Cortex of kidney (tissue), 1 donor: ENCODE measurements at places on chromosomes 1 and 21.

- no peak for DNase-seq
Observed at GRCh38 chr1:97870589-97870988, 50.2 kb downstream of the DPYD start.

GRCh38 chr21:41651406-41651805 is 115.4 kb downstream of the RIPK4 start:
- DNase-seq, result no peak

DNA sequence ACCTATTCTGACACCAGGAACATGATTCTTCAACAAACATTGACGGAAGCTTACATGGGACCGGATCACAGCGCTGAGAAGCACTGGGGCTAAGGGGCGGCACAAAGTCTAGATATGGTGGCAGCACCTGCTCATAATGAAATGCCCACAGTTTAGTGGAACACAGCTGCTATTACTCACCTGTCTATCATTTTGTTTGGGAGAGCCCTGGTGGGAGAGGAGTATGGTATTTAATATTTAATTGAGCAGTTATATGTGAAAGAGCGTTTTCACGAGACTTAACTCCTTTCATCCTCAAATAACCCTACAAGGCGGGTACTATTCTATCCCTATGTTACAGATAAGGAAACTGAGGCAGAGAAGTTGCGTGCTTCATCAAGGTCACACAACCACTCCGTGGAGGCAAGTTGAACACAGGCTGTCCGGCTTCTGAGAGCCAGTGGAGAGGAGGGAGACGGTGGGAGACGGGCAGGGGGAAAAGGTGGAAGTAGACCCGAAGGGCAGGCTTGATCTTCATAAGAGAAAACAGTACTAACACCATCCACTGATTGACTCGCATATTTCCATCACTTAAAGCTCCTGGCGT is 790 bp upstream of the TSNAX start:
- no peak for DNase-seq

- DNase-seq, result no peak
Observed at GRCh38 chr1:180133193-180133592, 21.5 kb upstream of the QSOX1 start.

GRCh38 chr1:109793089-109793485 is 29.4 kb upstream of the EPS8L3 start:
- DNase-seq, result no peak

- DNase-seq, result no peak
Observed at GRCh38 chr1:156895927-156896326, 2.4 kb downstream of the PEAR1 start.

DNA sequence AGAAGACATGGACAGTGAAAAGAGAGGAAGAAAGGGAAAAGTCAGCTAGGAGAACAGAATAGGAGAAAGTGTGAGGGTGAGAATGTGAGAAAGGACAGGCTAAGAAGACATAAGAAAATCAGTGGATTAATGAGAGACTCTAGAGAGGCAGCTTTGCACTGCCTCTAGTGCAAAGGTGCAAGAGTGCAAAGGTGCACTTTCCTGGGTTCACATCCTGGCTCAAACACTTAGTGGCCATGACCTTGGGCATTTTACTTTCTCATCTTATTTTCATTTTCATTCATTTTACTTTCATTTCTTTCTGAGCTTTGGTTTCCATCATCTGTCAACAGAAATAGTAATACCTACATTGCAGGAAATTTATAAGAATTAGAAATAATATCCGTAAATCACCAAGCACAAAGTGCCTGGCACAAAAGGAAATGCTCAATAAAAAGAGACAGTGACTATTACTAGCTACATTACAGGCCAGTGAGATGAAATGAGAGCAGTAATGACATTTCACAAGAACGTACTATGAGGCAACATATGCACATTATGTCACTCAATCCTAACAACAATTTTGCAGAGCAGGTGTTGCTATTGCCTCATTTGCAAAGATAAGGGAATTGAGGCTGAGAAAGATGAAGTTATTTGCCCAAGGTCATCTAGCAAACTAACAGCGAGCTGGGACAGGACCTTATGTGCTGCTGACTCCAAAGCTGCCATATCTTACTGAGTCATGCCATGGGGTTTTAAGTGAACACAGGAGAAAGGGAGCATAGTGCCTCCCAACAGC is 107.0 kb upstream of the TLR5 start:
- no peak for DNase-seq

GRCh38 chr1:199843861-199844260 is 183.6 kb upstream of the NR5A2 start:
- no peak for DNase-seq

GRCh38 chr1:64679177-64679576 is 65.7 kb upstream of the RAVER2 start:
- no peak for DNase-seq

GRCh38 chr1:98342566-98342965 is 319.0 kb upstream of the SNX7 start:
- no peak for DNase-seq

GRCh38 chr1:183517401-183517800 is 45.1 kb downstream of the SMG7 start:
- DNase-seq, result no peak

DNA sequence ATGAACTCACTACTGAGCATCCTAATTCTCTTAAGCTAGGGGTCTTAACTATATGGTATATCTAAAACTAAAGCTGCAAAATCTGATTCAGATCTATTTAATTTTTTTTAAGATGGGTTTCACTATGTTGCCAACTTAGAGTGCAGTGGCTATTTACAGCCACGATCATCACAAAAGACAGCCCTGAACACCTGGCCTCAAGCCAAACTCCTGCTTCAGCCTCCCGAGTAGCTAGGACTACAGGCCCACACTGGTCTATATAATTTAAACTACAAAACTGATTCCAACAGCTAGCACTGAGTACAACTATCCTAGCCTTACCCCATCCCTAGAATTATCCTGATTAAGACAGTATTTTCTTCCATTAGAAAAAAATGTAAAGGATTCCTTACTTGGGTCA is 37.1 kb downstream of the EIF4G3 start:
- no peak for DNase-seq

- no peak for DNase-seq
Observed at GRCh38 chr1:59445040-59445439, 148.1 kb downstream of the FGGY start.

GRCh38 chr1:174200746-174201145 is 41.4 kb downstream of the RABGAP1L start:
- DNase-seq, result no peak

DNA sequence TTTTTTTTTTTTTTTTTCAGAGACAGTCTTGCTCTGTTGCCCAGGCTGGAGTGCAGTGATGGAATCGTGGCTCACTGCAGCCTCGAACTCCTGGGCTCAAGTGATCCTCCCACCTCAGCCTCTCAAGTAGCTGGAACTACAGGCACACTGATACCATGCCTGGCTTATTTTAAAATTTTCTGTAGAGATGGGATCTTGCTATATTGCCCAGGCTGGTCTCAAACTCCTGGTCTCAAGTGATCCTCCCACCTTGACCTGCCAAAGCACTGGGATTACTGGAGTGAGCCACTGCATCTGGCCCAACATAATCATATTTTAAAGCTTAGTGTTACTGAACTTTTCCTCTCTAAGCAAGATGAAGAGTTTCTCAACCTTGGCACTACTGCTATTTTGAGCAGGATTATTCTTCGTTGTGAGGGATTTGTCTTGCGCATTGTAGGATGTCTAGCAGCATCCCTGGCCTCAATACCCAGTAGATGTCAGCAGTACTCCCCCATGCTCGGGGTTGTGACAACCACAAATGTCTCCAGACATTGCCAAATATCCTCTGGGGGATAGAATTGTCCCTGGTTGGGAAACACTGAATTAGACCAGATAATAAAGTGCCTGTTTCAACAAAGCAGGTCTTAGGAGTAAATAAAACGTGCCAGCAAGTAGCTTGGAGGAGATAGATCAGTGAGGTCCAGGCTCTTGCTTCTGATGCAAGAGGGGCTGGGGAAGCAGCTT is 15.1 kb upstream of the THRAP3 start:
- DNase-seq, result no peak

GRCh38 chr1:6864166-6864565 is 78.9 kb downstream of the CAMTA1 start:
- DNase-seq, result no peak

- no peak for DNase-seq
Observed at GRCh38 chr1:11331036-11331944, 58.3 kb downstream of the UBIAD1 start.

DNA sequence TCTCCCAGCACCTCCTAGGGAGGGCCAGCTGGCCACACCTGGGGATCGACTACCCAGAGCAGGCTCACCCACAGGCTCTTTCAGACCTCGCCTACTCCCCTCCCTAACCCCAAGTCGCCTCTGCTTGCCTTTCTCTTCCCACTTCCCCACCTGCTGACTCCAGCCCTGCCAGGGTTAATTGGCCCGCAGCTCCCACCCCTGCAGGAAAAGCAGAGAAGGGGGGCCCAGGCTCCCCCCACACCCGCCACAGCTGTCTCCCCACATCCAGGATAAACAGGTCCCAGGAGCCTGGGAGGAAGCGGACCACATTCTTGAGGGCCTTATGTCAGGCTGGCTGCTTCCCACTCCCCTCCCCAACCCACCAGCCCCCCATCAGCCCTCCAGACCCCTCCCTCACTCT is 45.0 kb downstream of the TAS1R2 start:
- no peak for DNase-seq

DNA sequence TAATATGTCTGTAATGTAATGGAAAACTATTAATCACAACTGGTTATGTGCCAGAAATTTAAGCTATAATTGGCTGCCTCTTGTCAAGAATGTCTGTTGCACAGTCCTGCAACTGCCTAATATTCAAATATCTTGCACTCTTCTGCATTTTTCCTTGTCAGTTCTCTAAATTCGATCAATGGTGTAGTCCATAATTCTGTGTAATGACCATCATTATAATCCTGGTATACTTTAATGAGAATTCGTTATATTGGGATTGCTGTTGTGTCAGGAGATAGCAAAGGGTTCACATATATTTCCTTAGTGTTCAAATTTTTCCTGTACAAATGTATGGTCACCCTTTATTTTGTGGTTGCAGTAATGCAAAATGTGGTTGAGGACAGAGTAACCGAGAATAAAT is 4.8 kb downstream of the NTNG1 start:
- no peak for DNase-seq

- DNase-seq, result no peak
Observed at GRCh38 chr1:177282976-177283375, 112.2 kb downstream of the BRINP2 start.

DNA sequence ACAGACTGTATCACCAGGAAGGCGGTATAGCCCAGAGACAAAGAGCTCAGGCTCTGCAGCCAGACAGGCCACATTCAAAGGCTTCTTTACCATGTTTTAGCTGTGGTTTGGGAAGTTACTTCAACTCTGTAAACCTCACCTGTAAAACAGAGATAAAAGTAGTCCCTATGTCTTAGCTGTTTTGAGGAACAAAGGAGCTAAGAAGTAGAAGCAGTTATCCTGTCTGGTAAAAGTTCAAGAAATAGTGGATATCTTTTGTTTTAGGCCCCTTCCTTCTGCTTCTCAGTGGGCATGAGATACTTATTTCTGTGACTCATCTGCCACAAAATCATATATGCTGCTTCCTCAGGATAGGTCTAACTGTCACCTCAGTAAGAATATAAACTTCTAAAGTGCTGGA is 6.5 kb downstream of the CD34 start:
- DNase-seq, result no peak

DNA sequence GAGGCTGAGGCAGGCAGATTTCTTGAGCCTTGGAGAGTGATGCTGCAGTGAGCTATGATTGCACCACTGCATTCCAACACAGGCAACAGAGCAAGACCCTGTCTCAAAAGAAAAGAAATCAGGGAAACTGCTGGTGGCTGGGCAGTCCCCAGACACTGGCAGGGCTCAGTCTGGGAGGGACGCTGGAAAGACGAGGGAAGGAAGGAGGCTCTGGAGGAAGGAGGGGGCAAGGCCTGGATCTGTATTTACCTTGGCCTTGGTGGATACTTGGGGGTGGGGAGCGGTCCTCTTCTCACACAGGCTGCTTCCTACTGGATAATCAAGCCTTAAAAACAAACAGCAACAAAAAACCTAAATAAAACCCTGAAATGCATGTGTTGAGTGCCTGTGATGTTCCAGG is 24.4 kb downstream of the KCNQ4 start:
- DNase-seq, result no peak

GRCh38 chr1:53627031-53627430 is 111.9 kb downstream of the GLIS1 start:
- DNase-seq, result no peak

GRCh38 chr1:154747740-154748404 is 122.2 kb downstream of the KCNN3 start:
- no peak for DNase-seq

GRCh38 chr1:83909687-83910086 is 89.2 kb downstream of the TTLL7 start:
- no peak for DNase-seq

- no peak for DNase-seq
Observed at GRCh38 chr1:37347104-37347649, 127.2 kb upstream of the ZC3H12A start.

DNA sequence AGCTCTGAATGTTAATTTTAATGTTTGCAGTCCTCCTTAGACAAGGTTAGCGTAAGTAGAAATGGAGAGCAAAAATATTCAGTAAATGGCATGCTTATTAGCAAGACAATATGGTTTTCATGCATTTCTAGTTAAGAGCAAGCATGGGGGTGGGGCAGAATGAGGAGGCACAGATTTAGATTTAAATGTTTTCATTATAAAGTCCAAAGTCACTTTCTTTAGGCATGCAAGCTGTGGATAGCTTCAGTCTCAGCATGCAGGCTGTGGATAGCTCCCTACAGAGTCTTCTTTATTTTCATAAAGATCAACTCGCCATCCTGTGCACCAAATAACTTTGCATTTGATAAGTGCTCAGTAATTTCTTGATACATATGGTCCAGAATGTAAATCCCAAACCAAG is 1294.5 kb upstream of the ADGRL2 start:
- DNase-seq, result no peak

GRCh38 chr1:235011599-235012435 is 116.8 kb downstream of the TOMM20 start:
- no peak for DNase-seq

- DNase-seq, result no peak
Observed at GRCh38 chr1:85573322-85573721, 7.2 kb upstream of the CCN1 start.

DNA sequence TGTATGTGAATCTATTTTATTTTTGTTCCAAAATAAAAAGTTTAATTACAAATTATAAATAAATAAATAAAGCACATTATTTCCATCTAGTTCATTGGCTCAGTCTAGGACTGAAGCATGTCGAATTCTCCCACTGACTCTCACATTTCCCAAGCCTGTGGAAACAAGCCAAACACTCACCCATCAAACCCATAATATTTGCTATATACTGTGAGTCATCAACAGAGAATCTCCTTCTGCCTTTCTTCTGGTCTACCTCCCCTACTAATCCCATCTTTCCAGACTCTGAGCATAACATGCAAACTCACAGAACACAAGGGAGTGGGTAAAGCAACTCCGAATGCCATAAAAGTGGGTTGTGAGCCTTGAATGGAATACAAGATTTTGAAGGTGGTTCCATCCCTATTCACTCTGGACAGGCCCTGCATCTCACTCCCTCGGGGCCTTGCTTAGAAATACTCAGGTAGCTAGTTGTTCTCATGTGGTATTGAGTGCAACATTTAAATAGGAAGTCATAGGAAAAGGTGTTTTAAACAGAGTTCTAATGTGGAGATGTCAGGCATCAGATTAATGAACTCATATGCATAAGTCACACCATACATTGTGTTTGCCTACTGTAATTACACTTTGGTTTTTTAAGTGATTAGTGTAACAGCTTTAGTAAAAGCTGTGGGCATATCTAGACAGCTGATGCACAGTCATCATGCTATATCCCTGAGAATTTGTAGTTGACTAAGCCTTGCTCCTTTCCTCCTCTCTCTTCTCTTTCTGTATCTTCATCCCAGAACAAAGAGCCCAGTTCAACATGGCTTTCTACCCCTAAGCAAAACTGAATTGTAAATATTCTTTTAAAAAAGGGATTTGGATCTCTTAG is 47.0 kb downstream of the F5 start:
- DNase-seq, result no peak

- no peak for DNase-seq
Observed at GRCh38 chr1:34709547-34709946, 45.3 kb upstream of the GJB5 start.
